ENCODE measurements at places on chromosomes 3 and 15.

- no peak for DNase-seq
Observed at GRCh38 chr3:32994045-32994444, 42.6 kb downstream of the CCR4 start.

DNA sequence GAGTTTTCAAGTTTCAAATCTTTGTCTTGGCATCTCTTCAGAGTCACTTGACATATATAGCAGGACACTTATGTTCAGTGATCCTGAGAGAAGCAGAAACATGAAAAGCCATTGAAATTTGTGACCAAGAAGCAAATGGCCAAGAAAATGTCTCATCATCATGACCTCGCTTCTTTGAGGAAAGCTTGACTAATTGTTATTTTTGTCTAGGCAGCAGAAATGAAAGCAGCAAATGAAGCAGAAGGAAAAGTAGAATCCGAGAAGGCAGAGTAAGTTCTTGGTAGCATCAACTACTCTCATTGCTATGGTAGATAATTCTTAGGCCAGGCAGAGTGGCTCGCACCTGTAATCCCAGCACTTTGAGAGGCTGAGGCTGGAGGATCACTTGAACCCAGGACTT lies 127.7 kb upstream of the CHRM5 start:
- DNase-seq = no peak

GRCh38 chr15:74889390-74889882 lies 406 bp upstream of the MPI start:
- no peak for DNase-seq

GRCh38 chr15:59244337-59244736 lies 37.7 kb downstream of the LDHAL6B start:
- DNase-seq = no peak

DNA sequence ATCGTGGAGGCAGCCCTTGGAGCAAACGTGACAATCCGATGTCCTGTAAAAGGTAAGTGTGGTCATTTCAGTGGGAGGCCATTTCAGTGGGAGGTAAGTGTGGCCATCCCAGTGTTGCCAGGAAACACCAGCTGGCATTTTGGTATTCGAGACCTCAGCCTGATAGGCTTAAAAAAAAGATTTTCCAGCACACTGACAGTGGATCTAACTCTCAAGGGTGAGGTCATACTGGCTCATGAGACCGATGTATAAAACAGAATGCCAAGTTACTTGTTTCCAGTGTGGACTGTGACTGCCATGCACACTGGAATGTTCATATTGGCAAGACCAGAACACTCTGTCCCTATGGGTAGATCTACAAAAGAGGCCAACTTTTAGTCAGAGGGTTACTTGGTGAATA lies 244.4 kb upstream of the GOLGA6L4 start:
- DNase-seq = no peak

- DNase-seq = no peak
Observed at GRCh38 chr3:177491296-177492032, 294.2 kb upstream of the TBL1XR1 start.

DNA sequence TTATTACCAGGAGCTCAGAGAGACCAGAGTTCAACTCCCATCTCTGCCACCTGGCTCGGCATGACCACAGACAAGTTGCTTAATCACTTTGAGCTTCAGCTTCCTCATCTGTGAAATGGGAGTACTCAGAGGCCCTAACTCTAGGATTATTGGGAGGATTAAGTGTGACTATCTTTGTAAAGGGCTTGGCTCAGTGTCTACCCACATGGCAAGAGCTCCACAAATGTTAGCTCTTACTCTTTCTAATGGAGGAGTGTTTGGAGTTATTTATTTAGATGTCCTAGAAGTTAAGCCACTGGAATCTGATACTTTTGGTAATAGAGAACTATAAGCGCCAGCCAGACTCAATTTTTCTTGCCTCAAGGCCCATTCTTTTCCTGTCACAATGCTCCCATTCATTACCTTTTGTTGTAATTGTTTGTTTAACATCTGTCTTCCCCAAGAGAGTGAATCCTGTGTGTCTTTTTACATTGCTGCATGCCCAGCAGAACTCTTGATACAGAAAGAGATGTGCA lies 12.3 kb upstream of the LMCD1 start:
- no peak for DNase-seq

DNA sequence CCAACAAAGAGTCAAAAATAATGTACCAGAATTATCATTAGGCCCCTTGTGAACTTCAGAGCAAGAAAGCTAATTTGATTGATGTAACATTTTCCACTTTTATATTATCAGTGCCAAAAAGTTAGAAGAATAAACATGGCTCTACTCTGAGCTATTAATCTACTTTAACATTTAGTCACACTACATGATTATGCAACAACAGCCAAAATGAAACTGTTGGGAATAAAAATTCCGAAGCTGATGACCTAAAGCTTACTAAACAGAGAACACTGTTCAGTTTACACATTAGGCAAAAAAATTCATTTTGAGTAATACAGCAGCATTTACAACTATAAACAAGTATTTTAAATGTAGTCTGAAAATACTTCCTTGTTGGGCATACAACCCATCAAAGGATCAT lies 1134.1 kb downstream of the EPHA3 start:
- DNase-seq = no peak

DNA sequence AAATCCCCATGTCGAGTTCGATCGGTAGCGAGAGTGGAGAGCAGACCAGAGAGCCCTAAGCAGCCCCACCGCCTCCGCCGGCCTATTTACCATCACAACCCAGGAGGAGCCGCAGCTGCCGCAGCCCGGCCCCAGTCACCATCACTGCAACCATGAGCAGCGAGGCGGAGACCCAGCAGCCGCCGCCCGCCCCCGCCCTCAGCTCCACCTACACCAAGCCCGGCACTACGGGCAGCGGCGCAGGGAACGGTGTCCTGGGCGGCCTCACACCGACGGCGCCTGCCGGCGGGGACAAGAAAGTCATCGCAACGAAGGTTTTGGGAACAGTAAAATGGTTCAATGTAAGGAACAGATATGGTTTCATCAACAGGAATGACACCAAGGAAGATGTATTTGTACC lies 89.5 kb upstream of the TPM1 start:
- DNase-seq = no peak

- no peak for DNase-seq
Observed at GRCh38 chr3:134423153-134423552, 48.9 kb upstream of the AMOTL2 start.

DNA sequence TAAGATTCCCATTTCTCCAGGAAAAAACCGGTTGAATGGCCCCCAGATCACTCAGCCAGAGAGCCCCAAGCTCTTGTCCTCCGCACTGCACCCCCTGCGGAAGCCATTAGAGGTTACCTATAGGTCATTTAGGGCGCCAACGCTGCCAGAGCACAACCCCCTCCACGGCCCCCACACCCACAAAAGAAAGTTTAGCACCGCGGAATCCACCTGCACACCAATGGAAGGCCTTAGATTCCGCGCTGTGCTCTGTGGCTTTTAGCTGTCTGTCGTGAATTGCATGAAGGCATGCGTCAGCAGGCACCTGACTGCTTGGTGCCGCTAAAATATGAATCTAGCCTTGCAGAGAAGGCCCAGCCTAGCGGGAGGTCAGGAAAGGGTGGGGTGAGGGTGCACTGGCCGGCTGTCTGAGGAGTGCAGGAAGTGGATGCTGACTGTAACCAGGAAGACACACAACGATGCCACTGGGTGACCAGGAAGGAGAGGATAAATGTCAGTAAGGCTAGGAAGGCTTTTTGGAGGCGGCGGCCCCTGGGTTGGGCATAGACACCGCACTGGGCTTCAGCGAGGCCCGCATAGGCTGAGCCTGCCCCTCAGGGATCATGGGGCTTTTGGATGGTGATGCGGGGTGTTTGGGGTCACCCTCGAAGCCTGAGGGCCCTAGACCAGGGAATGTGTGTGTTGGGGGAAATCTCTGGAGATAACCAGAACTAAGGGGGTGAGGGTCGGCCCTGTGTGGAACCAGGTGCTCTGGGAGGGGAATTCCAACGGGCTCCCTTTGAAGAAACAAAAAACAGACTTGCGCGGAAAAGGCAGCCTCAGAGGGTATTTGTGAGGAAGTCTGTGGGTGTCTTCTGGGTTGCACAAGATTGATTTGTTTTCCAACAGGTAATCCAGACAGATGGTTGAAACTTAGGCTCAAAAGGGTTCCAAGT lies 976 bp upstream of the NUP210 start:
- DNase-seq = peak; percentile 94

- DNase-seq = peak; percentile 89
Observed at GRCh38 chr15:66865622-66866611, 163.9 kb downstream of the SMAD6 start.

GRCh38 chr3:149800693-149801092 lies 8.3 kb upstream of the ANKUB1 start:
- no peak for DNase-seq

- DNase-seq = peak; percentile 74
Observed at GRCh38 chr15:92808598-92809063, 91.5 kb upstream of the CHD2 start.

DNA sequence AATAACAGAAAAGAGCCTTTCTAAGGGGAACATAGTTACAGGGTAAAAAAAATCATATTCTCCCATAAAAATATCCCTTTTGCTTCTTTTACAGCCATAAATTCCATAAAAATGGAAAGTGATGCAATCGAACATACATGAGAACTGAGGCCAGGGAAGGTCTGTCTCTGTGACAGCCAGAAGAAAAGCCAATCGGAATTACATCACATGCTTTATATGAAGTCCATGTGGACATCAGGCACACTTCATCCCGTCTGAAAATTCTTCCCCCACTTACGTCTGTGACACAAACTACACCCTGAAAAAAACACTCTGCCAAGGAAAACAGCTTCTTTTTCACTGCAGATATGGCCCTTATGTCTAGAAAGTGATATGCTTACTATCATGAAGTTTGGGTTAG lies 323.5 kb downstream of the ERC2 start:
- DNase-seq = no peak

GRCh38 chr3:161103776-161104385 lies 1.3 kb downstream of the B3GALNT1 start:
- DNase-seq = no peak

DNA sequence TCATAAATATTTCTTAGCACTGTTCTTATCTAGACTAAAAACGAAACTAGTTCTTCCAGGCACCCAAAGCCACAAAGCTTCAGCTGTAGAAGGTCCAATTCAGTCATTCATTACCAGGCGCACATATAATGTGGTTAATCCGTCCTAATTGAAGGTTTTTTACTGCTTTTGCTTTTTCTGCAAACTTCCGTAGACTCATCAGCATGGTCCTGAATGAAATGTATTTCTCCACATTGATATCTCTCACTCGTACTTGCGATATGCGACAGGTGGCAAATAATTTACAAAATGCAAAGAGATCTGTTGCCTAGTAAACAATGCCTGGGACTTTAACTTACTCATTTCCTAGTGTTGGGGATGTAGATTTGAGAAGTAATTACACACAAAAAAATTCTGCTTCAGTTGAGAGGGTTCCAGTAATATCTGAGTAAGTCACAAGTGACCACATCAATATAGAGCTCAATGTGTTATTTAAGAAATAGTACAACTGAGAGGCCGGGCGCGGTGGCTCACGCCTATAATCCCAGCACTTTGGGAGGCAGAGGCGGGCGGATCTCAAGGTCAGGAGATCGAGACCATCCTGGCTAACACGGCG lies 75.0 kb upstream of the MBNL1 start:
- DNase-seq = peak; percentile 75

- no peak for DNase-seq
Observed at GRCh38 chr3:131543714-131544113, 40.9 kb upstream of the MRPL3 start.

- no peak for DNase-seq
Observed at GRCh38 chr15:59594493-59594942, 17.1 kb upstream of the GCNT3 start.

- no peak for DNase-seq
Observed at GRCh38 chr3:52052831-52053306, 3.5 kb downstream of the DUSP7 start.

- DNase-seq = no peak
Observed at GRCh38 chr15:70027518-70027917, 70.2 kb downstream of the TLE3 start.

- DNase-seq = no peak
Observed at GRCh38 chr3:36511791-36512486, 131.6 kb downstream of the STAC start.

DNA sequence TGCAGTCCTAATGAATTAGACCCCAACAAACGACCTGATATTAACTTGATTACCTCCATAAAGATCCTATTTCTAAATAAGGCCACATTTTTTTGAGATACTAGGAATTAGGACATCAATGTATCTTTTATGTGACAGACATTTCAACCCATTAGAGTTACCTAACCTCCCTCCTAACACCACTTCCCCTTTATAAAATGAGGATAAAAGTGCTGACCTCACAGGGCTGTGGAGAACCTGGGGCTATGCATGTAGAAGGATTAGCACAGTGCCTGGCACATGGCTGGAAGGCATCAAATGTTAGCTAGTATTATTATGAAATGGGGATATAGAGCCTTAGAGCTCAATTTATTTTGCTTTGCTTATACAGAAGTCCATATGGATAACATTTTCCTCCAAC lies 53.5 kb upstream of the LRRN1 start:
- DNase-seq = no peak

DNA sequence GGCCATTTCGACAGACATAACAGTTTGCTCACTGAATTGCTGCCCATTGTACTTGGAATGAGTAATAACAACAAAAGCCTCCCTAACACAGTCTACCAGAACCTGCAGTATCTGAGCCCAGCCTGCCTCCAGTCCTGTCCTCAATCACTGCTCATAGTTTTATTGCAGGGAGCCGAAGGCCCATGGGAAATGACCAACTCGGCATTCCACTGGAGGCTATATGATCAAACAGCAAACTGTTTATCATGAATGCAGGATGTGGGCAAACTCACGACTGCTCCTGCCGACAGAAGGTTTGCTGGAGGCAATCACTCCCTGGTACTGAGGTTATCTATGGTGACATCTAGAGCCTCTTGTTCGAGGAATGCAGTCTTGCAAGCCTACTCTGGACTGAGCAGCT lies 46.3 kb downstream of the LSM3 start:
- DNase-seq = no peak

- no peak for DNase-seq
Observed at GRCh38 chr3:105988540-105989212, 119.9 kb upstream of the CBLB start.

DNA sequence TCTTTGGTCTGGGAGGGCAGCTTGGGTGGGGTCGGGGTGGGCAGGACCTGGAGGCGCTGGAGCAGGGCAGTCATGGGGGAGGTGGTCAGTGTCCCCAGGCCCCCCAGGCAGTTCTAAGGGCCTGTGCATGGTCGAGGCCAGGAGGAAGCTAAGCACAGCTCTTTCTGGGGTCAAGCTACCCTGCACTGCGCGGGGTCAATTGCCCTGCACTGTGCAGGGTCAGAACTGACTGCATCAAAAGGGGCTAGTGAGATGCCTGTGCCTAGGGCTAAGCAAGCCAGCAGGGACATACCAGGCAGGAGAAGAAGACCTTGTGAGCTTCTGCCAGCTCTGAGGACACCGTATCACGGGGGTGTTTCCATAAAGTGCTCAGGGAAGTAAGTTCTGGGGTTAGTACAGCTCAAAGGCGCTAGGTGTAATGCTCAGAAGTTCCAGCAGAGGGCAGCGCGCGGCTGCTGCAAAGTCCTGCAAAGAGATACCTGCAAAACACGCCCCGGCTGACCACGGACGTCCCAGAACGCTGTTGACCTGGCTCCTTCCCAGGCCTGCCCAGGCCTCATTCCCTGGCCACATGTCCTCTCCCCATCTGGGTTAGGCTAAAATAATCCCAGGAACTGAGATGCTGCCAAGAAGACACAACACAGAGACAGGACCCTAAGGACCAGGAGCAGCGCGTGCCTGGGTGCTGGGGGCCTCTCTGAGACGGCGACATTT lies 18.8 kb upstream of the IQSEC1 start:
- peak; percentile 84 for DNase-seq

GRCh38 chr3:113243846-113244245 lies 32.5 kb downstream of the BOC start:
- DNase-seq = no peak
